ENCODE measurements at places on chromosomes 3 and 15.

DNA sequence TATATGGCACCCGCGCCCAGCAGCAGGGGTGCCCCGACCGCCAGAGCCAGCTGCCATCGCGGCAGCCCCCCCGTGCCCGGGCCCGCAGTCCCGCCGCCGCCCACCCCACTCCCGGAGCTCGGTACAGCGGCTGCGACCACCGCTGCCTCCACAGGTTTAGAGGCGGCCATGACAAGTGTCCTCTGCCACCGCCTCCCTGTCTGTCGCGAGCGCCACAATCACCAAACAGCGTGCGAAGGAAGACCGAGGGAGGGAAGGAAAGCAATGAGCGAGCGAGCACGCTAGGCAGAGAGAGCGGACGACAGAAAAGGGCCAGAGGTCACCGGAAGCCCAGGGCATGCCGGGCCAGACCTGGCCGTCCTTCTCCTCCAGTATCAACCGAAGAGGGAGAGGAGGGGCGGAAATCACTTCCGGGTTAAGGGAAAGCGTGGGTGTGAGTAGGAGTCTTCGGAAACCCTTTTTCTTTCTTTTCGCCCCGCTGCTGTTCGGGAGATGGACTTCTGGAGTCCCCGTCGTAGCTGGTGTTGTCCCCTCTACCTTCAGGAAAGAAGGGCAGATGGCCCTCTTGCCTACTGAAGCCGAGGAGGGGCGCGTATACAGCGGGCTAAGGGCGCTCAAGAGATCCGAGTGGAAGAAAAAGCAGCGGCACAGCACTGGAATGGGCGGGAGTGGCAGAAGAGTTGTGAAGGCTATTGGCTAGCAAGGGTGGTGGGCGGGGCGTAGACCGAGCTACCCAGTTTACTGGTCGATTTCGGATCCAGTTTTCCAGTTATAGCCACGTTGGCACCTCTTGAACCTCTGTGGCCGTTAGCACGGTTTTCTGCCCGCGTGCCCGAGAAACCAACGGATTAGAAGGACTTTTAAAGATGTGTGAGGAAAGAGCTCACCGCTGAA lies at the start of the genes LNP1 and TOMM70:
TSS of gene LNP1 (plus strand) at position 760 of the 894 bp plus-strand sequence. CDS start 28,191 bp downstream, outside the sequence.
TSS of gene TOMM70 (minus strand) at position 310 of the 894 bp plus-strand sequence. CDS start at position 170, 140 bp downstream.
- peak; percentile 92 for DNase-seq

DNA sequence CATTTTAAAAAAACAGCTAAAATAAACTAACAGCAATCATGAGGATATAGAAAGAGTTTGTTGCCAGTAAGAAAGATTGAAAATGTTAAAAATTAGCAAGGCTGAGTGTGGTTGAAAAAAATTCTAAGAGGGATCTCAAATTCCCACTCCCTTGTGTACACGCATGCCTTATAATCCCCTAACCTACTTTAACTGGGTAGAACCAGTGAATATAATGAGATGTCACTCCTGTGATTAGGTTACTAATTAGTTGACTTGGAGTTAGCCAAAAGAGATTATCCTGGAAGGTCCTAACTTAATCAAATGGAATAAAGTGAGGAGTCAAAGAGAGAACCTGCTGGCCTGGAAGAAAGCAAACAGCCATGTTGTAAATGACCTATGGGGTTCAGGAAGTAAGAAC lies 286.0 kb upstream of the TGFBR2 start:
- DNase-seq = no peak

DNA sequence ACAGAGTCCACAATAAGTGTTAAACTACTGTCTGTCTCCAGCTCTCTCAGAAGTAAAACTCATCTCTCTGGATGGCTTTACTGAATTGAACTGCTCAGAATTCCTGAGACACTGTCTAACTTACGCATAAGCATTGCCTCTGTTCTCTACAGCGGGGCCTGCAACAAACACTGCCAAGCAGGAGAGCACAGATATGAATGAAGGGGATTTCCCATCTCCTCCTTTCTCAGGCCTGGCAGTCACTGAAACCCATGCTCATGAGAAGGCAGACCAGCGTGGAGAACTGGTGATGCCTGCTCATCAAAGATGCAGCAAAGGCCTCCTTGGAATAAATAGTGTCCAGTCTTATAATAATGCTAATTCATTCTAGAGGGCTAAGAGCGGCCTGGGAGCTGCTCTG lies 10.3 kb downstream of the RASGRP1 start:
- no peak for DNase-seq

DNA sequence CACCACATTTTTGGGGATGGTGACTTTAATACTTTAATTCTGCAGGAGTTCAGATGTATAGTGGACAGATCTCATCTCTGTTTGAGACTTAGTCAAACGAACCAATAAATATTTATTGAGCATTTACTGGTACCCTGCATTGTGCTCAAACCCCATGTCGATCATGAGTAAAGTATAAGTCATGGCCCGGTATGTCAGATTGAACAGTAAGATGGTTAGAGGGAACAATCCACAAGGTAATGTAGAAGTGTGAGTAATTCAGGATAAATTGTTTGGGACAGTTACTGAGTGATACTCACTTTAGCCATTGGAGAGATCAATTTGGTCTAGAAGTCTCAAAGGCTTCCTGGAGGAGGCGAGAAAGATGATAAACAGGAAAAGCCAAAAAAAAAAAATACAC lies 265.5 kb upstream of the C2CD4B start:
- DNase-seq = no peak

- no peak for DNase-seq
Observed at GRCh38 chr3:27708250-27708649, 13.9 kb downstream of the EOMES start.

- no peak for DNase-seq
Observed at GRCh38 chr3:155500194-155500818, 206.8 kb upstream of the STRIT1 start.

GRCh38 chr15:38862099-38862498 lies 297.5 kb upstream of the RASGRP1 start:
- no peak for DNase-seq
